Activated CD4-positive, alpha-beta T cell treated with anti-CD3 and anti-CD28 coated beads for 24 hours (primary cell): ENCODE measurements at places on chromosomes 1 and 21.
A peak's percentile ranks its signal among the peaks of the same experiment; 100 is the strongest.

DNA sequence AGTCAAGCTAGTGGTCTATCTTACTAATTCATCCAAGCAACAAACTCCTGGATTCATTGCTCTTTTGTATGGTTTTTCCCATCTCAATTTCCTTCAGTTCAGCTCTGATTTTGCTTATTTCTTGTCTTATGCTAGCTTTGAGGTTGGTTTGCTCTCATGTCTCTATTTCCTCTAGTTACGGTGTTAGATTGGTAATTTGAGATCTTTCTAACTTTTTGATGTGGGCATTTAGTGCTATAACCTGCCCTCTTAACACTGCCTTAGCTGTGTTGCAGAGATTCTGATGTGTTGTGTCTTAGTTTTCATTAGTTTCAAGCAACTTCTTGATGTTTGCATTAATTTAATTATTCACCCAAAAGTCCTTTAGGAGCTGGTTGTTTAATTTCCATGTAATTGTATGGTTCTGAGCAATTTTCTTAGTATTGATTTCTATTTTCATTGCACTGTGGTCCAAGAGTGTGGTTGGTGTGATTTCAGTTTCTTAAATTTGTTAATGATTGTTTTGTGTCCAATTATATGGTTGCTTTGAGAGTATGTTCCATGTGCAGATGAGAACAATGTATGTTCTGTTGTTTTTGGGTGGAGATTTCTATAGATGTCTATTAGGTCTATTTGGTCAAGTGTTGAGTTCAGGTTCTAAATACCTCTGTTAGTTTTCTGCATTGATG, 154.6 kb downstream of the PLPPR5 start:
- DNase-seq: no peak

DNA sequence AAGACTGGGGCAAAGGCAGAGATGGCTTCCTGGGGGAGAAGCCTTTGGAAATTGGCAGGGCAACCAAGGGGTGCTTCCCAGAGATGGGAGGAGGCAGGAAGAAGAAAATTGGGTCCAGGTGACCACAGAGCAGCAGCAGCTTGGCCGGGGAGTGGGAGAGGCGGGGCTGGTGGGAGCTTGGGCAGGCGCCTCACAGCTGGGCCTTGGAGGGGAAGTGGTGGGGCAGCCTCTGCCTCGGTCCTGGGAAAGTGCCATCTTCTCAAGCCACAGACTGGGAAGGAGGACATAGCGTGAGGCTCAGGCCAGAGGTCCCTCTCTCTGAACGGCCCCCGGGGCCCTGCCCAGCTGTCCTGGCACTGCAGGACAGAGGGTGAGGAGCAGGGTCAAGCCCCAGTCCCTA, 24.0 kb upstream of the WASF2 start:
- no peak for DNase-seq

GRCh38 chr1:247335882-247336281, 4.2 kb upstream of the ZNF496 start:
- DNase-seq: no peak

- no peak for DNase-seq
Observed at GRCh38 chr21:28522014-28522799, 470.5 kb downstream of the LTN1 start.

GRCh38 chr1:153306303-153307220, 6.2 kb downstream of the PGLYRP3 start:
- DNase-seq: no peak

DNA sequence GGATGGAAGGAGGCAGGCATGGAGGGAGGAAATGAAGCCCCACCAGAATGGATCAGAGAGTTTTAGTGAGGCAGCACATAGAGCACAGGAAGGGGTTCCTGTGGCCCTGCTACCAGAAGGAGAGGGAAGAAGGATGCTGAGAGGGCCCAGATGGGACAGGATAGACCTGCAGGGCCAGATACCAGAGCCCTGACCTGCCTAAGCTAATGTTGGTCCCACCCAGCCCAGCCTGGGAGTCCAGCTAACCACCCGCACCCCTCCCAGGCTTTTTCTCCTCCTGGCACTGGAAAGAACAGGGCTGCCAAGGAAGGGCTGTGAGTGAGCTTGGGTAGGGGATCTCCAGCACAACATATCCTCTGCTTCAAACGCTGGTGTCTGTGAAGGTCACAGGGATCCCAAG, 6.9 kb downstream of the NECTIN4 start:
- no peak for DNase-seq

DNA sequence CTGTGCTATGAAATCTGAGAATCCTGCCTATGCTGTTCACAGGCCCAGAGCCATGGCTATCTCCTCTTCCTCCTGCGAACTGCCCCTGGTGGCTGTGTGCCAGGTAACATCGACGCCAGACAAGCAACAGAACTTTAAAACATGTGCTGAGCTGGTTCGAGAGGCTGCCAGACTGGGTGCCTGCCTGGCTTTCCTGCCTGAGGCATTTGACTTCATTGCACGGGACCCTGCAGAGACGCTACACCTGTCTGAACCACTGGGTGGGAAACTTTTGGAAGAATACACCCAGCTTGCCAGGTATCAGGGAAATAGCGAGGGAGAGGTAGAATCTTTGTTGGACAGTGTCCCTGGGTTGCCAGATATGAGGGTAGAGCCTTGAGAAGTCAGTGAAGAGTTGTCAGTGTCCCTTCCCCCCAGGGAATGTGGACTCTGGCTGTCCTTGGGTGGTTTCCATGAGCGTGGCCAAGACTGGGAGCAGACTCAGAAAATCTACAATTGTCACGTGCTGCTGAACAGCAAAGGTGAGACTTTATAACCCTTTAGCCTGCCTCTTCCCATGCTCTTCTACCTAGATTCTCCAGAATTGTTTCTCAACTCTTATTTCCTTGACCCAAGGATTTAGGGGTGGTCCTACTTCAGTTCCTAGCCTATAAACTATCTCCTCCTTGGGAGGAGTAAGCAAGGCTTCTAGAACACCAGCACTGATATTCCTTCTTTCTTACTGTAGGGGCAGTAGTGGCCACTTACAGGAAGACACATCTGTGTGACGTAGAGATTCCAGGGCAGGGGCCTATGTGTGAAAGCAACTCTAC, 1.4 kb downstream of the NIT1 start:
- peak; percentile 55 for DNase-seq

DNA sequence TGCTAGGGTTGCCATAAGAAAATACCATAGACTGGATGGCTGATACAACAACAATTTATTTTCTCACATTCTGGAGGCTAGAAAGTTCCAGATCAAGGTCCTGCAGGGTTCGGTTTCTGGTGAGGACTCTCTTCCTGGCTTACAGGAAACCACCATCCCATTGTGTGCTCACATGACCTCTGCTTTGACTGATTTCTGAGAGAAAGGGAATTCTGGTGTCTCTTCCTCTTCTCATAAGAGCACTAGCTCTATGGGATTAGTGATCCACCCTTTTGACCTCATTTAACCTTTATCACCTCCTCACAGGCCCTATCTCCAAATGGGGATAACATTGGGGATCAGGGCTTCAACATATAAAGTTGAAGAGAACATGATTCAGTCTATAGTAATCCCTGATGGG, 47.5 kb downstream of the MRPL39 start:
- DNase-seq: no peak

GRCh38 chr1:62076286-62076685, 118.4 kb upstream of the L1TD1 start:
- DNase-seq: no peak

- DNase-seq: no peak
Observed at GRCh38 chr21:45821315-45821962, 160.1 kb upstream of the COL6A1 start.
